ENCODE measurements at places on chromosomes 6 and 20.

GRCh38 chr20:40954521-40955165, 74.0 kb upstream of the TOP1 start:
- DNase-seq: no peak

DNA sequence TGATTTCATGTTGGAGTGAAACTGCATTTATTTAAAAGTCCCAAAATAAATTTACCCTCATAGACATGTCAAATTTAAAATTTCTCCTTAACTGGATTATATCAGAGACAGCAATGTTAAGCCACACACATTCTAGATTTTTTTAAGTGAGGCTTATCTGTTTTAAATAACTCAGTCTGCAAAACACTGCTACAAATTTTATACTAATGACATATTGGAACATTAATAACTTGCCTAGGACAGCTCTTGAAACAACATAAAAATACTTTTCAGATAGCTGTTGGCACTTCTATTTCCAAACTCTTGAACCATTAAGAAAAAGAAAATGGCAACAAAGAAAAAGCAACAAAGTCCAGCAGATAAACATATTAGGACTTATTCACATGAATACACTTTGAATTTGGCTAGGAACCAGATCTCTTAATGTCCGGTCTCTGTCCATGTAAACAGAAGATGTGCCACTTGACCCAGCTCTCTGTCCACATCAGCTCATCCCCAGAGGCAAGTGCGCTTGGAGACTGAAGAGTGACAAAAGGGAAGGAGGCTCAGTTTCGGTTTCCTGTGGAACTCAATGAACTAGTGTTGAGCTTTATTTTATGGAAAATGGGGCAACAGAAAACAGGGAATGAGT, 219.3 kb upstream of the THBS2 start:
- no peak for DNase-seq

DNA sequence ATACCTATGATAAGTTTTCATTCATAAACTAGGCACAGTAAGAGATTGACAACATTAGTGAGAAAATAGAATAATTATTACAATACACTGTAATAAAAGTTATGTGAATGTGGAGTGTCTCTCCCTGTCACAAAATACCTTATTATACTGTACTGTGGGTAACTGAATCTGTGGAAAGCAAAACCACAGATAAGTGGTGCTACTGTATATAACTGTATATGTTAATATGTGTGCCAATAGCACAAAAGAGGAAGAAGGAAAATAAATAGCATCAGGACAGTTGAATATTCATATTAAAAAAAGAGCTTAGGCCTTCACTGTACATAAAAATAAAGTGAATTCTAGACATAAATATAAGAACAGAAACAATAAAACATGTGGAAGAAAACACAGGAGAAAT, 243.5 kb downstream of the CDKAL1 start:
- no peak for DNase-seq

DNA sequence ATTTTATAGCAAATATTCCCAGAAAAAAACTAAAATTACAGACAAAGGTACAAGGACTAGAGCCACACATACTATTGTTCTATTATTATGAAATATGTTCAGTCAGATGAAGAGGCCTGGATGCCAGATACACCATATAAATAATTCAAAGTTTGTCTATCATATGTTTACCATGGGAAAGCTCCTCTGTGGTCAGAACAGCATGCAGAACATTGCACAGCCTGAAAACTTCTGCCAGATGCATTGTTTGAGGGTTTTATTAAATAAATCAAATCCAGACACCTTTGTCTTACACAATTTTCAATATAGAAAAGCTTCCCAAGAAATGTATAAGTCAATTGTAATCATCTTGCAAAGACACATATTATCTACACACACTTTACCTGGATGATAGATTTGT, 35.0 kb upstream of the COL21A1 start:
- DNase-seq: no peak

GRCh38 chr6:24960991-24961475, 25.3 kb upstream of the RIPOR2 start:
- DNase-seq: no peak

GRCh38 chr20:13873831-13874230, 89.0 kb downstream of the NDUFAF5 start:
- DNase-seq: no peak

- no peak for DNase-seq
Measured at GRCh38 chr6:150534553-150534952, 65.1 kb upstream of the PLEKHG1 start.

- no peak for DNase-seq
Measured at GRCh38 chr6:37209461-37210205, 39.7 kb downstream of the PIM1 start.

DNA sequence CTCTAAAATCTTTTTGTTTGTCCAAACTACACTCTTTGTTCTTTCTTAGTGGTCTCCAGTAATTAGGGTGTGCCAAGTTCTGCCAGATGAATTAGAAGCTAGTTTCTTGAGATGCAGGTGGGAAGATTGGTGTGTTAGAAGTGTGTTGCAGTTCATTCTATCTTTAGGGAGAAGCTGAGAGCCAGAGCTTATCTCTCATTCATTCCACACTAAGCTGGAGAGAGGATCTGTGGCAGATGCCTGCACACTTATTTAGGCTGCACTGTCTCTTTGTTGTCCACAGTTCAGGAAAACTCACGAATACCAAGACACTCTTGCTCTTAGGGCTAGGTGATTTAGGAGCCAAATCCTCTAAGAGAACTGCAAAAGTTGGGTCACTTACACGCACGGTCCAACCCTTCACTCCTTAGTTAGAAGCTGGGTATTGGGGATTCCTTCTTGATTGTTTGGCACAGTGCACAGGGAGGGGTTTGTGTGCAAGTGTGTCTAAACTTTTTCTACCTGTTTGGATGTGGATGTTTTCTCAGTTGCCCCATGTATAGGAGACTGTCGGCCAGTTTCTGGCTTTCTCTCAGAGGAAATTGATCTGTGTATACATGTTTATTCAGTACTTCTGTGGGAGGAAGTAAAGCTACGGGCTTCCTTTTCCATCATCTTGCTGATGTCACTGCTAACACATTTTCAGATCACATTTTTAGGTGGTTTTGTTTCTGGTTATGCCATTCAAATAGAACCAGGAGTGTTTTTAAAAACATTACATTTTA, 49.5 kb downstream of the SMAP1 start:
- no peak for DNase-seq

DNA sequence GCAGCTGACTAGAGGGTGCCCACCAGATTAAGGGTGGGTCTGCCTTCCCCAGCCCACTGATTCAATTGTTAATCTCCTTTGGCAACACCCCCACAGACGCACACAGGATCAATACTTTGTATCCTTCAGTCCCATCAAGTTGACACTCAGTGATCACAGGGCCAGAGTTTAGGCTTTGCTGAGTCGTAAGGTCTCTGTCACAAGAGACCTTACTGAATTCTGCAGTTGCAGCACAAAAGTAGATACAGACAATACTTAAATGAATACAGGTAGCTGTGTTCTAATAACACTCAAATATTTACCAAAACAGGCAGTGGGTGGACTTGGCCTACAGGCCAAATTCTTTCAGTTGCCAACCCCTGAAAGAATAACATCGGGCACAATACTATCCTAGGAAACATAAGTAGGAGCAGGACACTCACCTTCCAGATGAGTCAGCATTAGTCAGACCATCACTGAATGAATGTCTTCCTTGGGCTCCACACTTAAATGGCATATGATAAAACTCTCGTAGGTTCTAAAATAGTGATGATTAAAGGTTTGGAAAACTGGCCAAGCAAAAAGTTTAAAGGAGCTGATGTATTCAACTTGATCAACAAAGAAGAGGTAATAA, 190.0 kb downstream of the UBE3D start:
- no peak for DNase-seq

DNA sequence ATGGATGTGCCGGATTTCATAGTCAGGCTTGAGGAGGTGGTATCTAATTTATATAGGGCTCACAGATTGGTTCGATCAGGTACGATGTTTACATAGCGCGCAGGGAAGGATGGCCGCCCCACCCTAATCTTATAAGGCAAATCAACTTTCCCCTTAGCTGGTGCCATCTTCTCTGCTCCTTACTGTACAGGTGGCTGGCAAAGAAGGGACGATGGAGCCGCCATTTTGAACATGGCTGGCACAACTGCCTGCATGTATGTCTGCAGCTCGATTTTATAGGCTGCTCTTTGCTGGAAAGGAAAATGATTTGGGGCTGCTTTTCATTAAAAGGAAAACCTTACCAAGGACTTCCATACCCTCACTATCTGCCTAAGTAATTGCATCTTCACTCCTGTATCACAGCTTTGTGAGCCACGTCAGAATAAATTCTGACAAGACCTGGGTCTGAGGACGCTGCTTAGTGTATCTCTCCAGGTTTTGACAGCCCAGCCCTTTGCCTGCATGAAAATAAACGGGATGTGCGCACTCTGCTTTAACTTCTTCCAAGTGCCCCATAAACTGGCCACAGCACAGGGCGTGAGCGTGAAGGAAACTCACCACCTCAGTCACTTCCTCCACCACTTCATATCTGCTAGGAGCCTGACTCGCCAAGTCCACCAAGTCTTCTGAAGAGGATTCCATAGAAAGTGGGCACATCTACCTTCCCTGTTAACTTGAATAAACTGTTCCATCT, 109.4 kb upstream of the ARMC2 start:
- no peak for DNase-seq
